Activated CD4-positive, alpha-beta T cell treated with anti-CD3 and anti-CD28 coated beads, Interleukin-2, amount 50 U/mL, for 1 hour (primary cell): ENCODE measurements at places on chromosomes 13 and 19.

- DNase-seq = no peak
These were observed 243.5 kb downstream of the SUCLA2 start for GRCh38 chr13:47757466-47758080.

GRCh38 chr19:14835011-14835410 lies at the start of the genes OR7A5 and OR7C1:
OR7A5 (minus strand) TSS chr19:14835185; CDS start chr19:14828241, 6,944 bp downstream.
OR7C1 (minus strand) TSS chr19:14835185; CDS start chr19:14800136, 35,049 bp downstream.
- no peak for DNase-seq

- DNase-seq = no peak
These were observed 1.9 kb downstream of the KDM4B start for GRCh38 chr19:4970558-4971423.

DNA sequence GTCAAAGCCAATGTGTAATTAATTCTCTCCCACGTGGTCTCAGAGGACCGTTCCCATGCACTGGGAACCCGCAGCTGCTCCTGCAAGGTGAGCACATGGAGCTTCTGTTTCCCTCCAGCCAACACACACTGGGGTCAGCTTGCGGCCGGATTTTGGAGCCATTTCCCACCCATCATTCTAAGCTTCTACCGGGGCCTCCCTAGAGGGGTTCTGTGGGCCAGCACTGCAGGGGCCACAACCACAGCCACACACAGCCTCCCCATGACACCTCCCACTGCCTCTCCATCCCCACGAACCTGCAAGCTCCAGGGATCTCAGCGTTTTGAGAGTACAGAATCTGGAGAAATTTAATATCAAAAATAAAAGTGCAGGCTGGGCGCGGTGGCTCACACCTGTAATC lies 120.7 kb upstream of the SOX1 start:
- no peak for DNase-seq

GRCh38 chr13:29059800-29060199 lies 239.7 kb downstream of the MTUS2 start:
- no peak for DNase-seq

DNA sequence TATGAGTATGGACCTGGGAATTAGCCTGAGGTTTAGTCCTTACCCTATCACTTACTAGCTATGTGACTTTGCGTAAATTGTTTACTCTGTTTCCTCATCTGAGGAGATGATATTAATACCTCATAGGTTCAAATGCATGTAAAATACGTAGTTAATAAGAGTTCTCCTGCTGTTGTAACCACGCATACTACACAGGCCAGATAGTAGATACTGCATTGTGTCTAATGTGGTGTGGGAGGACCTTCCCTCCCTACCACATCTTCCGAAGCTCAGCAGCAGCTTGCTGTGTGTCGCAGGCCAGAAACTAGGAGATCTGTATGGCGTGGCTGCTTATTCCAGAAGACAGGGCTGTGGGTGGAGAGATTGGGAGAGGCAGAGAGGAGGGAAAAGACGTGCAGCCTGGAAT lies 23.0 kb downstream of the GTF2F2 start:
- DNase-seq = no peak

GRCh38 chr19:33510462-33511194 lies 11.0 kb downstream of the PEPD start:
- no peak for DNase-seq

- no peak for DNase-seq
These were observed 6.2 kb downstream of the NDUFA11 start for GRCh38 chr19:5897189-5897969.

GRCh38 chr13:95636853-95637252 lies 7.7 kb downstream of the DZIP1 start:
- no peak for DNase-seq

DNA sequence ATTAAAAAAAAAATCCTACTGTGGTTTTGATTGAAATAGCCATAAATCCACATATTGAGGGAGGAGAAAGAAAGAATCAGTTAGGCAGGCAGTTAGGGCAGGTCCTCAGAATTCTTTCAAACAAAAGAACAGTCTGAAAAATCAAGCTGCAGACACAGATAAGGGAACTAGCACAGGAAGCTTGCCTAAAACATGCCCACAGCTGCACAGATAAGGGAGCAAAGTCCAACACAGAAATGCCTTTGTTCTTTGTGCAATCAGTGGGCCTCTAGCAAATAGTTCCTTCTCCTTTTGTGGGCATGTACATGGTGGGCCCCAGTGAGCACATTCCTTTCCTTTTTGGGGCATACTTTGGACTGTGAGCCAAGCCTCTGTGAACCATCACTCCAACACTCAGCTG lies 42.7 kb downstream of the UTP14C start:
- DNase-seq = no peak

DNA sequence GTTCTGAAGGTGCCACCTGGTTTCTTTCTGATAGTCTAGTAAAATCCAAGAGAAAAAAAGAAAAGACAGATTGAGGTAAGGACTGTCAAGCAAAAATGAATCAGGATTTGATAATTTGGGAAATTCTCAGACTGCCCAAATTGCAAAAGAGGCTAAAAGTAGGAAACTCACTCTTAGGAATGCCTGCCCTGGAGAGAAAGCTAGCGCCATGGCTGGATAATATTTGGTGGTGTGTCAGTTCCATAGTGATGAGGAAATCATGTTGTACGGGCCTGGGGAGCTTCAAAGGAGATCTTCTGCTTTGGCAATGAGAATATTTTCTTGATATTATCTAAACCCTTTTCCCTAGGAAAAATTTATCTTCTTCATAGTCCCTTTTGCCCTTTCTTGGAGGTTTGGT lies 1008.1 kb upstream of the SLC10A2 start:
- no peak for DNase-seq

GRCh38 chr13:52669677-52670076 lies 17.0 kb downstream of the SUGT1 start:
- DNase-seq = no peak

GRCh38 chr13:78609464-78610205 lies 6.3 kb upstream of the POU4F1 start:
- no peak for DNase-seq

DNA sequence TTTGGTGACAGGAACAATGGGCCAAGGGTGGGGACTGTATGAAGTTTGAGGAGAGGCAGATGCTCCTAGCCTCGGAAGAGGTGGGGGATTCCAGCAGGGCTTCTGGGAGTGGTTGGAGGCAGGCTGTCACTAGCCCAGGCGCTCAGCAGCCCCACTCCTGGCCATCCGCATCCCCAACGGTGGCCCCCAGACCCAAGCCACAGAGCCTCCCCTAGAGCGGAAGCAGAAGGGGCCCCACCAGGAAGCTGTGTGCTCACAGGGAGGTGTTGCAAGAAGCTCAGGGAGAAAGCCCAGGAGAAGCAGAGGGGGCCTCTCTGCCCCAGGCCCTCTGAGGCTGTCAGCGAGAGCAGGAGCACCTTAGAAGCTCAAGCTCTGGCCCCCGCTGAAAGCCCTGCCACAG lies 8.3 kb downstream of the PRAM1 start:
- no peak for DNase-seq

- DNase-seq = no peak
These were observed 48.8 kb upstream of the NPAS1 start for GRCh38 chr19:46970815-46971214.

DNA sequence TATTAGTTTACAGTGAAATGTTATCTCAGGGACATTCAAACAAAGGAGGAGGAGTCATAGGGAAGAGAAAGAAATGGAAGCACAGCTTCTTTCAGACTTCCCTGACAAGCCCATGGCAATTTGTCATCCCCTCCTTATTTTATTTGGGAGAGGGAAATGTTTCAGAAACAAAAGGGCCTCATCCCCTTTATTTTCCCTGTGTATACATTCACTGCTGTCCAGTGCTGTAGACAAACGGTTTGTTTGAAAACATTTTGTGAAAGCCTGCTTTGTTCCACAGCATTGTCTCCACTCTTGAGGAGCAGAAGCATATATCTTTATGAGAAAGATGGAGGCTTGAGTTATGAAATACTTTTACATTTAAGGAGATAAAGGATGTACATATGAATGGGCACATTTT lies 12.3 kb downstream of the ZNF460 start:
- DNase-seq = no peak

DNA sequence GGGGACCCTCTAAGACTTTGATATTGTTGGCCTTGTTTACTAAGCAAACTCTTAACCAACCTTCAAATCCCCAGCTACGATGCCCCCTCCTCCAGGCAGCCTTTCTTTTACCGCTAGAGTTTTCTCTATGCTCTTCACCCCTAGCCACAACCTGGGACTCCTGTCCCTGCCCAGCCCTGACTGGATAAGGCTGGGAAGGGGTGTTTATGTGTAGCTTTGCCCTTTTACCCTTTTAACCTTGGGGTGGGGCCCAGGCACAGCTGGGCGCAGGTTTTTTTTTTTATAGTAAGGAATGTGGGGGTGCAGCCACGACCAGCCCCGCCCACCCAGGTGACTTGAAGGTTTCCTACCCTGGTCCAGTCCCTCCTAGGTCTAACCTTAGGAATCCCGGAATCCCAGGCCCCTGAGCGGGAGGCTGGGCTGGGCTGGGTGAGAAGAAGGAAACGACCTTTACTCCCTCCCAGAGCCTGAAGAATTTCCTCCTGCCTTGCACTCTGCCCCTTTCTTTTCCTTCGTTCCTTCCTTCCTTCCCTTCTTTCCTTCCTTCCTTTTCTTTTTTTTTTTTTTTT lies 12.2 kb downstream of the TJP3 start:
- no peak for DNase-seq

- no peak for DNase-seq
These were observed 52.1 kb downstream of the C13orf46 start for GRCh38 chr13:113921763-113922162.

- DNase-seq = no peak
These were observed 28.0 kb downstream of the AKT2 start for GRCh38 chr19:40257096-40257517.

DNA sequence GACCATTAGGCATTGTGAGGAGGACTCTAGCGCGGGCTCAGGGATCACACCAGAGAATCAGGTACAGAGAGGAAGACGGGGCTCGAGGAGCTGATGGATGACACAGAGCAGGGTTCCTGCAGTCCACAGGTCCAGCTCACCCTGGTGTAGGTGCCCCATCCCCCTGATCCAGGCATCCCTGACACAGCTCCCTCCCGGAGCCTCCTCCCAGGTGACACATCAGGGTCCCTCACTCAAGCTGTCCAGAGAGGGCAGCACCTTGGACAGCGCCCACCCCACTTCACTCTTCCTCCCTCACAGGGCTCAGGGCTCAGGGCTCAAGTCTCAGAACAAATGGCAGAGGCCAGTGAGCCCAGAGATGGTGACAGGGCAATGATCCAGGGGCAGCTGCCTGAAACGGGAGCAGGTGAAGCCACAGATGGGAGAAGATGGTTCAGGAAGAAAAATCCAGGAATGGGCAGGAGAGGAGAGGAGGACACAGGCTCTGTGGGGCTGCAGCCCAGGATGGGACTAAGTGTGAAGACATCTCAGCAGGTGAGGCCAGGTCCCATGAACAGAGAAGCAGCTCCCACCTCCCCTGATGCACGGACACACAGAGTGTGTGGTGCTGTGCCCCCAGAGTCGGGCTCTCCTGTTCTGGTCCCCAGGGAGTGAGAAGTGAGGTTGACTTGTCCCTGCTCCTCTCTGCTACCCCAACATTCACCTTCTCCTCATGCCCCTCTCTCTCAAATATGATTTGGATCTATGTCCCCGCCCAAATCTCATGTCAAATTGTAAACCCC lies 2.8 kb upstream of the CEACAM5 start:
- peak; percentile 25 for DNase-seq

DNA sequence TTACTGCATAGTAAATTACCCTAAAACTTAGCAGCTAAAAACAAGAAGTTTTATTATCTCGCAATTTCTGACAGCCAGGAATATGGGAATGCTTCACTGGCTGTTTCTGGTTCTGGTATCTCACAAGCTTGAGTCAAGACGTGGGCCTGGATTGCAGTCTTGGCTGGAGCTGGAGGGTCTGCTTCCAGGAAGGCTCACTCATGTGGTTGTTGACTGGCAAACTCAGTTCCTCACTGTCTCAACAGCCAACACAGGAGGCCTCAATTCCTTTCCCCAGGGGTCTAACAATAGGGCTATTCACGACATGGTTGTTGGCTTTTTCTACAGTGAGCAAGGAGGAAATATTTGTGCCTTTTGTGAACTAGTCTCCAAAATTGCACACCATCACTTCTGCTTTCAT lies 146.3 kb downstream of the GPC5 start:
- no peak for DNase-seq

- no peak for DNase-seq
These were observed 14.4 kb downstream of the ARHGAP35 start for GRCh38 chr19:46875234-46875633.

DNA sequence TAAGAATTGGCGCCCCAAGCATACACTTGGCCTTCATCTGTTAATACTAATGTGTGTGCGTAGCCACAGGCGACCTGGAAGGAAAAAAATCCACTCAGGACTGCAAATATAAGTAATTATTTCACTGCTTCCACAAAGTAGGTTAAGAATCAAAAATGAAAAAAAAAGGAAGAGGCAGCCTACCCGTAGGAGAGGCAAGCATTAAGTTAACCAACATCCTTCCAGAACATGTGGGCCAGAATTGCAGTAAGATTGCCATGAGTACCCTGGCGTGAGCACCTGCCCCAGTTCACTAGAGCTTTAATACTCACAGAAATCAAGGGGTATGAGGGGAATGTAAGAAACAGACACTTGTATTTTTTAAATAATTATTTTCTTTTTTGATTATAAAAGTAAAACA lies 22.2 kb downstream of the RCBTB2 start:
- DNase-seq = no peak

GRCh38 chr13:97385854-97386253 lies 48.1 kb upstream of the RAP2A start:
- no peak for DNase-seq

DNA sequence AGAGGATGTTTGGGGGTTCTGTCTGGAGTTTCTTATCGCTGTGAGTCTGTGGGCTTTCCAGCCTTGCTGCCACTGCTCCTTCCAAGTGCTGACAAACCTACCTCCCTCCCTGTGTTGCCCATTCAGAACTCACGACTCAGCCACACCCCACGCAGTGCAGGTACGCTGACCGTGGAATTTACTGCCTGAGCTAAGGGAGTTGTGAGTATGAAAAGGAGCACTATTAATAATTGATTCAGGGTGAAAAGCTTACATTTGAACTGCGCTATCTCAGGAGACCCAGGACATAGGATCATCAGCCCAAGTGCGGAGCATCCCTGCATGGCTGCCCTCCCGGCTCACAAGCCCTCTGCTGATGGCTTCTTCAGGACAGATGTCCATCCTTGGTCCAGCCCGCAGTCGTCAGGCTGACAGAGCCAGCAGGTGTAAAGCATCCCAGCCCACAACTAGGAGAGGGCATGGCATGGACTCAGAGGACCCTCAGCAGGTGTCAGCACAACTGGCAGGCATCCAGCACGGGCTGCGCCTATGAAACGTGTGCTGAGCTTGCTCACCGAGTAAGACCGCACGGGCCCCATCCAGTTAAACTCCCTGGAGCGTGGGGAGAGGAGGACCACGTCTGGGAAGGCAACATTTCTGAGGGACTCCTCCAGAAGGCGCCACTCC lies 244.0 kb downstream of the COL4A1 start:
- no peak for DNase-seq

DNA sequence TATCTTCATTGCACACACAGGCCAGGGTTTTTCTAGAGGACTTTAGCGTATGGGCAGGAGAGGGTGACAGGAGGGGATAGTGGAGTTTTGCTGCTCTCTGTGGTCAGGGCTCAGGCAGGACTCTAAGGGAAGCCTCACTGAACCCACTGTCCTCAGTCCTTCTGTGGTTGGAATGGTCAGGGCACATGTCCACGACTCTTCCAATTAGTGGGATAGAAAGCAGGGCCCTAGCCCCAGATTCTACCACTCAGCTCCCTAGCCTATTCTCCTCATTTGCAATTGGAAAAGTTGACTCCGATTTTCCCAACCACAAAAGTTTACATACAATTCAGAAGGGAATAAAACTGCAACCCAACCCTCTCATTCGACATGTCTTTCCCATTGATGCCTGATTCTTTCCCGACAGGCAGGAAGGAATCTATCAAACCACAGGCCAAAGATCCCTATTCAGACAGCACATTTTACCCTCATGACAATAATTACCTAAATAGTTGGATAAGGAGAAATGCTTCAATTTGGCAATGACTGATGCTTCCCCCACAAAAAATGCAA lies 38.2 kb downstream of the TGDS start:
- DNase-seq = no peak
